ENCODE measurements at places on chromosomes 2 and 18. TPM values are rescaled to one million over a fixed set of nuclear protein-coding genes. Genes with fewer than 3 reads are reported as not detected.

DNA sequence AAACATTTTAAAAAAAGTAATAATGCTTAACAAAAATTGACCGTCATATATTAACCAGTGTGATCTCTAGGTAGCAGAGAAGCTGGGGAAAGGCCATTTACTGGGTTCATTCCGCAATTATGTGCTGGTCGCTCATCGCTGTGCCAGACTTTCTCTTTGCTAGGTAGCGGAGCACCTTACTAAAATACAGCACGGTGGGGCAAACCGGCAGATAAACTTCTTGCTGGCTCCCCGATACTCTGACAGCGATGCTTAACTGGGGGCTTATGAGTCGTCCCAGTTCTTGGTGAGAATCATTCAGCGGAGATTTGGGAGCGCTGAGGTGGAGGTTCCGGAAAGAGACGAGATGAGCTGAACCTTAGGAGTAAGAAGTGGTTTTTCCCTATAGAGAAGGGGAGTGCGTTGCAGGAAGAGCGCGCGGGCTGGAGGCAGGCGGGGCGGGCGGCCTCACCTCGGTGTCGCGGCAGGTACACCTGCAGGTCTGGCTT lies 605 bp downstream of the C2orf68 start:
- DNase-seq, result no peak

DNA sequence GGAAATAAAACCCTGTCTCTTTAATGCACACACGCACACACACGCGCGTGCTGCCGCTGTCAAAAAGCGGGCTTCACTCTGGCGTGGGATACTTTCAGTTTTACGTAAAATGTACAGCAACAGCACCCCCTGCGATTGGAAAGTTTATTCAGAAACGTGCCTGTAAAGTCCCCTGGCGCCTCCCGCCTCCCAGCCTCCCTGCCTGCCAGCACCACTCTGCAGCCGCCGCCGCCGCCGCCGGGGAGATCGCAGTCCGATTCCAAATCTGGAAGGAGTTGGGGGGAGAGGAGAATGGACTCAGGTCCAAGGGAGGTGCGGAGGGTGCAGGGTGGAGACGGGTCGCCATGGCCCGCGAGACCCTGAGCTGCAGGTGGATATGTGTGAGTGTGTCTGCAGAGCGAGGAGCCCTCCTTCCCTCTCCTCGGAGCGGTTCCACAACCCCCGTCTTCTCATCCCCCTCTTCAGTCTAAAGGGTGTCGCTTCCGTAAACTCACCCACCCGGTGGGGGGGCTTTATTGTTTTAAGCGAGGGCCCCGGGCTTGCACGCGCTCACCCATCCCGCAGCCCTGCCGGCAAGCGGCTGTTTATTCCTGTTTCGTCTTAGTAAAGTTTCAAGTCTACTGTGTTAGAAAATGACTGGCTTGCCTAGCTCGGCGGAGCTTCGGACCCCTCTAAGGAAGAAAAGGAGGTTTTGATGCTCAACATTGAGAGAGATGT lies 1.8 kb upstream of the BCL11A start:
- DNase-seq, result peak; percentile 76

- no peak for DNase-seq
Measured at GRCh38 chr2:152200101-152200500, 24.5 kb upstream of the STAM2 start.

DNA sequence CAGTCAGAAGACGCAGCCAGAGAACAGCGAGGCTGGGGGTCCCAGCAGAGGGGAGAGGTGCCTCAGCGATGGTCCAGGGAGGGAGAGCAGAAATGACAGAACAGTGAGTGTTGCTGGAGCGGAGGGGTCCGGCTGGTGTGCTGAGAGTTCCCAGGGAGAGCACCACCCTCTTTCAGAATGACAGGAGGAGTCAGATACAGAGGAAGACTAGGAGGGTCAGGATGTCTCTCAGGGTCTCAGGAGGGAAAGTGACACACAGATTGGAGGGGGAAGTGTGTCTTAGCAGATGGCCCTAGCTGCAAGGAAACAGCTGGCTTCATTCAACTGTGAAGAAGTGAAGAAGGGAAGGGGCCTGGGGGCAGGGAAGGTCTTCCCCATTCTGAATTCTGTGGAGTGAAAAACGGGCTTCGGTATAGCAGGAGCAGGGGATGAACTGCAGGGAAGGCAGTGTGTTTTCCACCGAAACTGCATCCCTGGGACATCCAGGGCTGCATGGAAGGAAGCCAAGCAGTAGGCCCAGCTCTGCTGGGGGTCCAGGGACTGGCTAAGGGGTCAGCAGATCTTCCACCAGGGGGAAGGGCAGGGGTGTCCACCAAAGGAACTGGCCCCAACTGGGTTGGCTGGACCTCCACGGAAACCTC lies 90.0 kb upstream of the OTOS start:
- DNase-seq, result peak; percentile 18

DNA sequence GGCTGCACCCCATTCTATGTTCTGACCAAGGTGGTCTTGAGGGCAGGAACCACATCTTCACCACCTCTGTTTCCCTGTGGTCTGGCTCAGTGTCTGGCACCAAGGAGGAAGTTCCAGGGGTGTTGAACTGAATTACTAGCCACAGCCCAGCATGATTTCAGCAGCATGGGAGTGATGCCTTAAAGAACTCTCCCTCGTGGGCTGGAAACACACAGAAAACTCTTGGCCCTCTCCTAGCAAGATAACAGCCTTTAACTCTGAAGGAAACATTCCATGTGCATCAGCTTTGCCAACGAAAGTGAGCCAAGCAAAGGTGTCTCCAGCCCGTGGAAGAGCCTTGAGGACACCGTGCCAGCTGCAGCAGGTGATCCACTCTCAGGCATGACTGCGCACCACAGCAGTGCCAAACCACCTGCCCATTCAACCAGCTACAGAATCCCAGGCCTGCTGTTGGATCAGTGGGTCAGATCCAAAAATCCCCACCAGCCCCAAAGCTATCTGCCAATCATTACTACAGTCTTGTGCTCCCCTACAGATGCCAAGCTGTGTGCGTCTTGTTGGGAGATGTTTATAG lies 124.8 kb downstream of the TTC32 start:
- no peak for DNase-seq

- peak; percentile 45 for DNase-seq
Measured at GRCh38 chr18:3059272-3059671, 46.3 kb upstream of the LPIN2 start.

TMEM17 gene
- 0.12 TPM for total RNA-seq

MROH2A gene
- total RNA-seq, result not detected

DCC gene
- not detected for total RNA-seq

Measured in activated CD8-positive, alpha-beta memory T cell treated with anti-CD3 and anti-CD28 coated beads, Interleukin-2, amount 10 ng/mL, durations not matched to agents 7 days and 5 days (primary cell).